Effector memory CD4-positive, alpha-beta T cell (primary cell): ENCODE measurements at places on chromosomes 4 and X.

GRCh38 chr4:103998756-103999155 is 279.0 kb upstream of the TACR3 start:
- no peak overlapping the region for H3K27ac ChIP-seq
- no peak overlapping the region for H3K4me3 ChIP-seq
- H3K36me3 ChIP-seq, result no peaks in the 10 kb centered on the region
- no peaks in the 10 kb centered on the region for H3K27me3 ChIP-seq
- DNase-seq, result no peak
- no peaks in the 10 kb centered on the region for H3K4me1 ChIP-seq

- H3K27ac ChIP-seq, result no peak overlapping the region
- no peak for DNase-seq
- no peaks in the 10 kb centered on the region for H3K27me3 ChIP-seq
Observed at GRCh38 chr4:151434183-151434860, 25.3 kb downstream of the FHIP1A start.

- H3K4me3 ChIP-seq, result no peak overlapping the region
- DNase-seq, result no peak
- no peaks in the 10 kb centered on the region for H3K27me3 ChIP-seq
- H3K4me1 ChIP-seq, result no peaks in the 10 kb centered on the region
Observed at GRCh38 chr4:51932261-51932660, 87.9 kb downstream of the LRRC66 start.

DNA sequence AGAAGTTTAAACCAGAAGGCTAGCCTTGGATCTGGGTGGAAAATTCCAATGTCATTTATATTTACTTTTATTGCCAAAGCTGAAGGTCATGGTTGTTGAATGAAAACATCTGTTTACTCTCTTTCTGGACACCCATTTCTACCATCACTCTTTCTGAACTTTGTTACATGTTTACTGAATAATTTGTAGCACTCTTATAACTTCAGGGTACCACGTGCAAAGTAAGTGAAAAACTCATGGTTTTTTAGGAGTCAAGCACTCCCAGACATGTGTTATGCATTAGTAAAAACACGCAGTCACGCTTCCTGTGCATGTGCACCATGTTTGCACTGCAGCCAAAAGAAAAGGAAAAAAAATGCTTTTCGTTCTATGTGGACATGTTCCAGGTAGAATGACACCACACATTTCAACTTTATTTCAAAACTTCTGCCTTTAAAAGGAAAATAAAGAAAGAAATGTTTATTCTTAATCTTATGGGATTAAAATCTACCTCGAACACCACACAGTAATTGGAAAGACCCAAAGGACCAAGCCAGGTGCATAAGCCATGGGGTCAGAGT is 31.4 kb upstream of the ADH1C start:
- DNase-seq, result no peak
- no peaks in the 10 kb centered on the region for H3K4me1 ChIP-seq
- no peak overlapping the region for H3K4me3 ChIP-seq
- no peaks in the 10 kb centered on the region for H3K27me3 ChIP-seq
- no peak overlapping the region for H3K27ac ChIP-seq

DNA sequence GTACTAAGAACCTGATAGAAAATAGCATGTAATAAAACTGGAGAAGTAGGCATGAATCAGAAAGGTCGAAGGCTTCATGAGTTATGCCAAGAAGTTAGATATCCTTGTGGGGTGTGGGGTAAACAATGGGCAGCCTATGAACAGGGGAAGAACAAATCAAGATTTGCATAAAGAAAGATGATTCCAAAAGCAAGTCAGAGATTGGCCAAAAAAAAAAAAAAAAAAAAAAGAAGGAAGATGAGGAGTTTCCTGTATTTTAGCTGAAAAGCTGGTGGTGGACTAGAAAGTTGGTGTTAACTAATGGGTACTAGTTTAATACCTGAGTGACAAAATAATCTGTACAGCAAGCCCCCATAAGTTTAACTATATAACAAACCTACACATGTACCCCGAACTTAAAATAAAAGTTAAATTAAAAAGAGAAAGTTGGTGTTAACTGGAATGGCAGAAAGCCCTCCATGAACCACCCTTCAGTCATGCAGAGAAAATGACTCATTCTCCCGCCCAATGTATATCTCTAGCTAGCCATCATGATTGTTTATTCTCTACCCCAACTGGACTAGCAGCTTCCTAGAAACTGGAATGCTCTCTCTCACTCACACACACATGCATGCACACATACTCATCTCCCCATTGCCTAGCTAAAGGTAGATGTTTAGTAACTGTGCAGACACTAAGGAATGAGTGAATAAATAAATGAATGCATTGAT is 41.7 kb downstream of the ATP11C start:
- H3K27me3 ChIP-seq, result no peaks in the 10 kb centered on the region
- H3K36me3 ChIP-seq, result no peaks in the 10 kb centered on the region
- DNase-seq, result no peak
- H3K4me1 ChIP-seq, result no peaks in the 10 kb centered on the region
- H3K4me3 ChIP-seq, result no peak overlapping the region
- no peak overlapping the region for H3K27ac ChIP-seq

- H3K4me3 ChIP-seq, result no peak overlapping the region
- no peaks in the 10 kb centered on the region for H3K27me3 ChIP-seq
- H3K4me1 ChIP-seq, result no peaks in the 10 kb centered on the region
- DNase-seq, result no peak
Observed at GRCh38 chr4:136241221-136241986, 1290.9 kb downstream of the PCDH18 start.
